ENCODE measurements at places on chromosomes 4 and X.

GRCh38 chr4:144851948-144852347, 206.0 kb downstream of the HHIP start:
- DNase-seq = no peak

DNA sequence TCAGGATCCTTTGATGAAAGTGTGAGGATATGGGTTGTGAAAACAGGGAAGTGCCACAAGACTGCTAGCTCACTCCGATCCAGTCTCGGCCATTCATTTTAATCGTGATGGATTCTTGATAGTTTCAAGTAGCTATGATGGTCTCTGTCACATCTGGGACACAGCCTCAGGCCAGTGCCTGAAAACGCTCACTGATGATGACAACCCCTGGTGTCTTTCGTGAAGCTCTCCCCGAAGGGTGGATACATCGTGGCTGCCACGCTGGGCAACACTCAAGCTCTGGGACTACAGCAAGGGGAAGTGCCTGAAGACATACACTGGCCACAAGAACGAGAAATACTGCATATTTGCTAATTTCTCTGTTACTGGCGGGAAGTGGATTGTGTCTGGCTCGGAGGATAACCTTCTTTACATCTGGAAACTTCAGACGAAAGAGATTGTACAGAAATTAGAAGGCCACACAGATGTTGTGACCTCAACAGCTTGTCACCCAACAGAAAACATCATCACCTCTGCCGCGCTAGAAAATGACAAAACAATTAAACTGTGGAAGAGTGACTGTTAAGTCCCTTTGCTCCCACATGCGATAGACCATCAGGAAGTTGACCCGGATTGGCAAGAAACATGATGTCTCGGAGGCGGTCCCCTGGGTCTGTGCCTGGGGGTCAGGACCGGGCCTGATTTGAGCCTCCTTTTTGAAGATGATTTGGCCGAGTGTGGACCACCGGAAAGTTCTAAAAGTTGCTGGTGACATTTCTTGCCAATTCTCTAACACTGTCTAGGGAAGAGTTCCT, 22.2 kb downstream of the LIAS start:
- DNase-seq = peak; percentile 75

DNA sequence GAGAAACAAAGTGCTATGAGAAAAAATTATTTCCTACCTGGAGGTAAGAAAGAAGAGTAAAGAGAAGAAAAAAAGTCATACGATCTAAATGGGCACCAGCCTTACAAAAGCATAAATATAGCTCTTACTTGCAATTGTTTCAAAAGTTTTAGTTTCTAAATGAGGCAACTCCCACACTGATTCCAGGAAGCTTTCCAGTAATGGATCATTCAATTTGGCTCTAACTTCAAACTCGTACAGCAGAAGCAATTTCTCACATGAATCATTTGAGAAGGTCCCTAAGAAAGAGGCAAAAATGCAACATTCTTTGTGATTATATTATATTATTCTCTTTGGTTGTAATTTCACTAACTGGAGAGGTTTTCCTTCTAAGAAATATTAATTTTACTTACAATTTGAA, 109.9 kb downstream of the DLG3 start:
- DNase-seq = no peak

- no peak for DNase-seq
Measured at GRCh38 chr4:8592366-8593263, at the start of gene CPZ. Gene CPZ (plus strand): TSS chr4:8592765. CDS start chr4:8592834, 69 bp downstream.

DNA sequence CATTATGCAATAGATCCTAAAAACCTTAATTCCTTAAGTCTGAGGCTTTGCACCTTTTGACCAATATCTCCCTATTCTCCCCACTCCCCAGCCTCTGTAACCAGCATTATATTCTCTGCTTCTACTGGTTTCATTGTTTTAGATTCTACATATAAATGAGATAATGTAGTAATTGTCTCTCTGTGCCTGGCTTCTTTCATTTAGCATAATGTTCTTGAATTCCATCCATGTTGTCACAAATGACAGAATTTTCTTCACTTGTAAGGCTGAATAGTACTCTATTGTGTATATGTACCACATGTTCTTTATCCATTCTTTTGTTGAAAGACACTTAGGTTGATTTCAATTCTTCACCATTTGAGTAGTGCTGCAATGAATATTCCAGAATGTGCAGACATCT, 66.0 kb downstream of the MAGEC1 start:
- DNase-seq = no peak

DNA sequence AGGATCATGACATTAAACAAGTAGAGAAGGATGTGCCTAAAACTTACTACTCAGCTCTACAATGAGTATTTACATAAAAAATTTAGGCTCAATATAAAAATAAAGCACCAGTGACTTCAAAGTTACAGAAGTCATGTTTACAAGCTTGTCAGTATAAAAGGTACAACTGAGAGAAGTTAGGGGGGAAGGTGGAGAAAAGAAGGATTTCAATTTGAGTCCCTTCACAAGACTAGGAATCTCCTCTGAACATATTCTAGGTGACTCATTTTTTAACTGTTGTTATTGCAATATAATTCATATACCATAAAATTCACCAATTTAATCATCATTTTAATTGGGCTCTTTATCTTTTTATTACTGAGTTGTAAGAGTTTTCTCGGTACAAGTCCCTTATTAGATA, 26.9 kb downstream of the FRYL start:
- no peak for DNase-seq

DNA sequence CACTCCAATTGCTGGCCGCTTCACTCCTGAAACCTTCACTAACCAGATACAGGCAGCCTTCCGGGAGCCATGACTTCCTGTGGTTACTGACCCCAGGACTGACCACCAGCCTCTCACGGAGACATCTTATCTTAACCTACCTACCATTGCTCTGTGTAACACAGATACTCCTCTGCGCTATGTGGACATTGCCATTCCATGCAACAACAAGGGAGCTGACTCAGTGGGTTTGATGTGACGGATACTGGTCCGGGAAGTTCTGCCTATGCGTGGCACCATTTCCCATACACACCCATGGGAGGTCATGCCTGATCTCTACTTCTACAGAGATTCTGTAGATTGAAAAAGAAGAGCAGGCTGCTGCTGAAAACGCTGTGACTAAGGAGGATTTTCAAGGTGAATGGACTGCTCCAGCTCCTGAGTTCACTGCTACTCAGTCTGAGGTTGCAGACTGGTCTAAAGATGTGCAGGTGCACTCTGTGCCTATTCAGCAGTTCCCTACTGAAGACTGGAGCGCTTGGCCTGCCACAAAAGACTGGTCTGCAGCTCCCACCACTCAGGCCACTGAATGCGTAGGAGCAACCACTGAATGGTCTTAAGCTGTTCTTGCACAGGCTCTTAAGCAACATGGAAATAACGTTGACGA, 35.8 kb upstream of the PRDM8 start:
- no peak for DNase-seq

GRCh38 chrX:8955511-8955910, 78.4 kb downstream of the FAM9B start:
- no peak for DNase-seq

DNA sequence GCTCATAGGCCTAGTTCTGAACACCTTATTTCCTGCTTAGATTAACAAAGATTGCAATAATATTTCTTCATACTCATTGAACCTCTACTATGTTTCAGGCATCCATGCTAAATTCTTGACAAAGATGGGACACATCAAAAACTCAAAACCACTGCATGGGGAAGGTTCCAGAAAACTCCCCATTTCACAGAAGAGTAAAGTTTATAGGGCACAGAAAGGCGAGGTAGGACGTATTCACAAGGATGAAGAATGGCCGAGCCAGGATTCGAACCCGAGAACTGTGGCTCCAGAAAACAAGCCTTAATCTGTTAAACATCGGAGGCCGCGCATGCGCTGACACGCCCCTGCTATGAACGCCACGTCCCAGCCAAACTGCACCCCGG, 688 bp downstream of the UXT start:
- DNase-seq = no peak

DNA sequence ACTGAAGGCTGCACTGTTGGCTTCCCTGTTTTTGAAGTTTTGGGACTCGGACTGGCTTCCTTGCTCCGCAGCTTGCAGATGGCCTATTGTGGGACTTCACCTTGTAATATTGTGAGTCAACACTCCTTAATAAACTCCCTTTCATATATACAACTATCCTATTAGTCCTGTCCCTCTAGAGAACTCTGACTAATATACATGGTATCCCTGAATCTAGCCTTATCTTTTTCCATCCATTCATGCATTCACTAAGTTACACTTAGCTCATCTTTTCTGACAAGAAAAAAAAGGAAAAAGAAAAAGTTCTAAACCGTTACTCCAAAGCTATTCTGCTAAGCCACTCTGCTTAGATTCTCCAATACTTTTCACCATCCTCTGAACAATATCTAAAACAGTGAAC, 1260.2 kb upstream of the PCDH7 start:
- DNase-seq = no peak

DNA sequence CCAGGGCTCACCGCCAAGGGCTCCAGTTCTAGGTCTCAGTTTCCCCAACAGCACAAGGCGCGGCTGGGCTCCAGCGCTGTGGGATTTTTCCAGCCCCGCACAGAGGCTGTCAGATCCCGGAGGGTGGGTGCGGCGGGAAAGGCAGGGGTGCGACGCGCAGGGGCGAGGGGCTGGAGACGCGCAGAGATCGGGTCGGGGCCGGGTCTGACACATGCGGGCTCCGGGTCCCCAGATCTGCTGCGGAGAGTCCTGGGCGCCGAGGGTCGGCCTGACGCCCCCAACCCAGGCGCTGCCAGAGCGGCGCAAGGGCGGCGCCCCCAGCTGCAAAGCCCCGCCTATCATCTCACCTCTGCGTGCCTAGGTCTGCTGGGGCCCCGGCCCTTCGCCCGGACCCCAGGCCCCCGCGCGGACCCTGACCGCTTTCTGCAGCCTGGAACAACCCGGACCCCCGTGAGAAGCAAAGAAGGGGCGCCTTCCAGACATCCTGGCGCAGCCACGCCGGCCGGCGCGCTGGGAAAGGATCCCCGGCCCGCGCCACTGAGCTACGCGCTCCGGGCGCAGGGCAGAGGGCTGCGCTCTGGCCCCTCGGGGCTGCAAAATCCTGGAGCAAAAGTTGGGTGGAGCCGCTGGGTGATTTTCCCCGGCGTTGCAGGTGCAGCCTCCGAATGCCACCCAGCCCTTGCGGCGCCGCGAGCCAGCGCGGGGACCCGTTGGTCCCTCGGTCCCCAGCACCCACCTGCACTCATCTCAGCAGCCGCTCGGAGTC, 486 bp downstream of the ABLIM2 start:
- DNase-seq = no peak

GRCh38 chrX:154431341-154431740, 2.9 kb downstream of the ATP6AP1 start:
- DNase-seq = peak; percentile 90

GRCh38 chrX:100615005-100615404, 21.6 kb downstream of the TSPAN6 start:
- DNase-seq = peak; percentile 7

GRCh38 chr4:88697588-88698329, at the start of gene NAP1L5:
Gene NAP1L5 (minus strand): TSS chr4:88697829. CDS start chr4:88697754, 75 bp downstream.
- DNase-seq = peak; percentile 58

GRCh38 chrX:118239913-118240698, 105.8 kb upstream of the WDR44 start:
- DNase-seq = no peak

GRCh38 chrX:69457756-69458155, 46.4 kb upstream of the NALF2 start:
- DNase-seq = no peak

DNA sequence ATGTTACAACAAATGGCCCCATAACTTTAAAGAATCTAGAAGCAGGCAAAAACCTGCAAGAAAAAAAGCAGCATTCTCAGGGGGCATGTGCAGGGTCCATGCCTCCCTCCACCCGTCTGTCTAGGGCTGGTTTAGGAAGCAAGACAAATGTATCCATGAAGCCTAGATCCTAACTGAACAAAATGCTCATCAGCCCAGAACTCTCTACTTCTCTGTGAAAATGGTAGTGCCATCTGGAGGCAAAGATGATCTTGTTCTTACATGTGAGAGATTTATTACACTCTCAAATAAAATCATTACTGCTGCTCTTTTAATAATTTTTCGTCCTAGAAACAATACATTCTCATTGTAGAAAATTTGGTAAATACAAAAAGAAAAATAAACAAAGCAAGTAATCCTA, 26.7 kb downstream of the NR3C2 start:
- DNase-seq = no peak

DNA sequence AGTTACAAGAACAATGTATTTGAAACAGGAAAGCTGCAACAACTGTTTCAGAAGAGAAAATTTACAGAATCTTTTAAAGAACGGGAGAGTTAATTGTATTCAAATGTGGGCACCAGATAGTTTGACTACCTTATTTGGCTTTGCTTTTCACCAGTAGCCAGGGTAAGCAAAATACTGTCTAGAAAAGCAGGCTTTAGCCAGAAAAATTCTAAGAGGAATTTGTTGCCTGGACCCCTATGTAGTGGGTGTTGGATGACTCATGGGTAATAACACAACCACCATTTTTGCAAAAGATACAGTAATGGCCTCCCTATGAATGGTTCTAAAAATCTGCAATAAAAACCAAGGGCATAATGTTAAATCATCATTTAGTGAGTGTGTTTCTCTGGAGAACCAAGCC, 233.4 kb upstream of the ANXA3 start:
- no peak for DNase-seq

DNA sequence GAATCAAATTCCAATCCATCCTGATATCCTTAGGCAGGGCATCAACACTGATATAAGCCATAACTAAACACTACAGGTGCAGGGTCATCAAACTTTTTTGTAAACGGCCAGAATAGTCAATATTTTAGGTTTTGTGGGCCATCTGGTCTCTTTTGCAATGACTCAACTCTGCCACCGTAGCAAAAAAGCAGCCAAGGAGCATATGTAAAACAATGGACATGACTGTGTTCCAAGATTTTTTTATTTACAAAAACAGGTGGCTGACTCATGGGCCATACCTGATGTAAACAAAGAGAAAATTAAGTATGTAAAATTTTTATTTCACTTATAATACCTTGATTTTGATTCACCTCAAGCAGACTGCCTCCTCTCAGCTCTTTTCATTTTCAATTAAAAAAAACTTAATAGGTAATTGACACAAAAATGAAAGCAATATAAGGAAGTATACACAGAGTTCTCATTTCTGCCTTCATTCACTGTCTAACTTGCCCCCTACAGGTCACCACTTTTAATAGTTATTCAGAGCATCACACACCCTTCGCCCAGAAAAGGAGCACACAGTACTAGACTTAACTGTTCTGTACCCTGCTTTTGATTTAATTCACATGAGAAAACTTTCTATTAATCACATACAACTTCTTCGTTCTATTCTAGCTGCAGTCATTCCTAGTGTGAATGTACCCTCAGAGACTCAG, 35.3 kb upstream of the GPM6B start:
- DNase-seq = no peak
